Articular chondrocyte of knee joint (primary cell): ENCODE measurements at places on chromosomes 3 and 15. TPM values are rescaled to one million over a fixed set of nuclear protein-coding genes. Genes with fewer than 3 reads are reported as not detected.

CNTN3 gene
- 0.13 and 0.22 TPM in 2 replicates for total RNA-seq

SI gene
- total RNA-seq, result not detected in 2 replicates

CHDH gene
- 3.7 and 5.5 TPM in 2 replicates for total RNA-seq

SLC27A2 gene
- under 0.01 and 0.11 TPM in 2 replicates for total RNA-seq

LSMEM2 gene
- total RNA-seq, result 0.13 and 0.22 TPM in 2 replicates

SYNPR gene
- total RNA-seq, result not detected in 2 replicates
